ENCODE measurements at places on chromosomes 2 and 18. TPM values are rescaled to one million over a fixed set of nuclear protein-coding genes. Genes with fewer than 3 reads are reported as not detected.

GRCh38 chr2:69774984-69775982 lies 33.3 kb downstream of the ANXA4 start:
- no peak for DNase-seq

DNA sequence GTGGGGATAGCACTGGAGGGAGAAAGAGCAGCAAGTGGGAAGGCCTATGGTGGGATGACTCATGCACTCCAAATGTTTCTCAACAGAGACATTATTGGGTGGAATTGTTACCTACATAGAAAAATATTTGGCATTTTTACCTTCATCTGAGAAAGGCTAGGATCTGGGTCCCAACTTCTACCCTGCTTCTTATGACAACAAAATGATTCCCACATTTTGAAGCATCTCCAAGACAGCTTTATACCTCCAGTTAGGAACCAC lies 908.9 kb upstream of the GYPC start:
- no peak for DNase-seq

The VIT gene
- total RNA-seq, result 3.5 TPM

DNA sequence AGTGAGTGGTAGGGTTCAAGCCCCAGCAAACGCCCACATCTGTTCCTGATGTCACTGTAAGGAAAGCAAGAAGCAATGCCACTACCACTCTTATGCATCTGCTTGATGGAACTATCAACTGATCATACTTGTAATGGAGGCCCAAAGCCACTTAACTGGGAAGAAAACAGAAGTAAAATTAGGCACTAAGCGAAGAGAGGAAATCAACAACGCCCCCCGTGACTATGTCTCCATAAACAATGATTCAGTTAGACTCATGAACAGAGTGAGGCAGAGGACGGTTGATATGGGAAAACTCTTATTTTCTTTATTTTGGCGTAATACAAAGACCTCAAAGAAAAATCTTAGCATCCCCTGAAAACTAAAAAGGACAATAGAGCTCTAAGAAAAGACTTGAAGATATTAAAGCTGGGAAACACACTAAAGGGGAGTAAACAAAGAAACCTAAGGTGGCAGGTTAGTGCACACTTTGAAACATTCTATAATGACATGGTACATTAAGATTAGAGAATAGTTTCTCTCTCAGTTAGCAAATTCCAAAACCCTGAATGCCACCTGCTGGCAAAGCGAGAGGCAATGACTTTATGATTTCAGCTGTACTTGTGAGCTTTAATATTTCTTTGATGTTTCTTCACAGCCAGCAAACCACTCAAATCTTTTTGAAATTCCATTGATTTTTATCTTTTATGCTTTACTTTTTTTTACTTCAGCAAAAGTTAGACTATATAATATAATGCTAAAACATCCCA lies 86.5 kb downstream of the LRP2 start:
- DNase-seq, result no peak

DNA sequence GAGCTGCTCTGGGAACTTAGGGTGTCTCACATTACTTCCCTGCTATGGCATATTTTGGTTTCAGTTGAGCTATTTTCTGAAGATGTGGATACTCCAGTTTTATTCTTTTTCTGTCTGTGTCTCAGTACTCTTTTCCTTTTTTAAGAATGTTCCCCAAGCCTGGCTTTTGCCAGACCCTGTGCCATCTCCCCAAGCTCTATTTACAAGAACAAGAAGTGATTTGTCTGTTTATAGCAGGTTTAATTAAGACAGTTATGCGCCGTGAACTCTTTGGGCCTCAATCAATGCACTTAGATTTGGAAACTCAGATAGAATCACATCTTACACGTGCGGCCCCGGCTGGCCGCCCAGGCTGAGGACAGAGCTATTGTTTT lies 8.9 kb upstream of the SATB2 start:
- DNase-seq, result no peak

The RMDN2 gene
- total RNA-seq, result 22.8 TPM

- no peak for DNase-seq
Measured at GRCh38 chr2:207150284-207150683, 15.5 kb downstream of the KLF7 start.

- no peak for DNase-seq
Measured at GRCh38 chr2:109513230-109513629, 100.5 kb downstream of the SEPTIN10 start.

The TLX2 gene
- 1.6 TPM for total RNA-seq

The BMP10 gene
- total RNA-seq, result not detected

GRCh38 chr2:202400941-202401340 lies 24.8 kb downstream of the BMPR2 start:
- DNase-seq, result no peak

DNA sequence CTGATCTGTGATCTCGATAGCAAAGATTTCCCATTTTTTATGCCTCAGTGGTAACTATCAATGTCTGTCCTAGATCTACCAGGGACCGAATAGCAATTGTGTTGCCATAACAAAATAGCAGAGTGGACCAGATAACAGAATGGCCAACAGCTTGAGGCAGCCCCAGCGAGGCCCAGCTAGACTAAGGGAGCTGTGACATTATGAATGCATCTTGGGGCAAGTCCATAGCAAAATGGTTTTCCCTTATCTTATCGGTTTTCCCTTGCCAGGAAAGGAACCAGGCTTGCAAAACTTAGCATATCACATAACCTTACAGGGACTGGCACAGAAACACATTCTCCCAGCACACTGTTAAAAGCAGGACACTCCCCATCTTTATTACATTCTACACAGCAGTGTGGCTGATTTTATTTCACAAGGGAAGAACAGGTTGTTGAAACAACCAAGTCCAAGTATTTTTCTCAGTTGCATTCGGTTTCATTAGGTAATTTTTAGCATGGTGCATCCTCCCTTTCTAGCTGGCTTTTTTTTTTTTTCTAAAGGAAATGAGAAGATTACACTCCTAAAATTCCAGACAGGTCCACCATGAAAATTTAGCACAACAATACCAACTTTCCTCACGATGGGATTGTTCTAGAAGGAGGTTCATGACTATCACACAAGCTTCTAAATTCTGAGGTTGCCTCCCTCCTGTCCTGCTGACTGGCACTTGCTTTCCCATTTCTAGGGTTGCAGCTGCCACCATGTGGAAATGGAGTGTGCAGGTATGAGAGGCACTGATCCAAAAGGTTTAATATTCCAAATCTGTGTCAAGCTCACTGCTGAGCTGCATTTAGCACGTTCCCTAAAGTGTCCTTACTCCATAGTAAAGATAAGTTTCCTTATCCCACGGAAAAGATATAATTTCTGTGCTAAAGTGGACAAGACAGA lies 97.0 kb upstream of the SLC35G4 start:
- no peak for DNase-seq

- no peak for DNase-seq
Measured at GRCh38 chr2:37857575-37858399, 67.3 kb upstream of the RMDN2 start.

DNA sequence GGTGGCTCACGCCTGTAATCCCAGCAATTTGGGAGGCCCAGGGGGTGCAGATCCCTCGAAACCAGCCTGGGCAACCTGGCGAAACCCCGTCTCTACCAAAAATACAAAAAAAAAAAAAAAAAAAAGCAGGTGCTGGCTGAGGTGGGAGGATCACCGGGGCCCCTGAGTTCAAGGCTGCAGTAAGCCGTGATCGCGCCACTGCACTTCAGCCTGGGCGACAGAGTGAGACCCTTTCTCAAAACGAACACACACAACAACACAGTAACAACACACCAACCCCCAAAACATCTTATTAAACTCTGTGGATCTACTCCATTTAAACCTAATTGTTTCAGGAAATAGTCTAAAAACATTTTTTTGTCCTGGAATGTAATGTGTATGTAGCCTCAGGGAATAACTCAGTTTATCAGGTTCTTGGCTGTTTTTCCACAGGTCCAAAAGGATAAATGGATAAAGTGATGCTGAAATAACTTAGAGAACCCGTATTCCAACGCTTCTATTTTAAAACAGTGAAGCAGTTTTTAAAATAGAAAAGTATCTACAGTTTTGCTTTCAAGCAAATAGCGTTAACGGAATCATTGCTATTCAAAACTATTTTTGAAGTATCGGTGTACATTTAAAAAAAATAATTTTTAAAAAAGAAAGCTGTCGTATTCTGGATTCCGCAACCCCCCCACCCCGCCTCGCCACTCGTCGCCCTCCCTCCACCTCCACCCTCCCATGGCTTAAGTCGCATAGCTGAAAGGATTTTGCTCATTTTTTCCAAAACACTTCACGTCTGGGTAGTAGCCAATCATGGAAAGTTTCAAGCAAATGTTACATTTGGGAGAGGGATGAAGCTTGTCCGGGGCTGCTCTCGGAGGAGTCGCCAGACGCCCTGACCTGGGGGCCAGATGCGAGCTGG lies 895 bp upstream of the GLS start:
- no peak for DNase-seq

The HOXD3 gene
- total RNA-seq, result 6.0 TPM

- DNase-seq, result peak; percentile 39
Measured at GRCh38 chr2:35428548-35428947, 927.0 kb upstream of the CRIM1 start.

DNA sequence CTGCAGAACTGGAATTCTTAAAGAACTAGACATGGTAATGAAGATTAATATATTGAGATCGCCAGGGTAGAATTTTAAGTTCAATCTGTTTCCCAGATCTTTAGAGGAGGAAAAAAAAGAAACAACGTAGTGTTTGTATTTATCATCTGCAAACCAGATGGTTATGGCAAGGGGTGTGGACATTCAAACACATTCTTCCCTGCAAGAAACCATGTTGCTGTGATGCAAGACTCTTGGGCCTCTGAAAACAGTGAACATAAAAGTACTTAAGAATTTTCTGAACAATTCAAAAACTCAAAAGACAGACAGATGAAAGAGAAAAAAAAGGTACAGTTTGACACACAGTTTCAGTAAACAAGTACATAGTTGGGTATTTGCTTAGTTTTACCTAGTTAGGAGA lies 35.6 kb downstream of the COL5A2 start:
- no peak for DNase-seq

The EN1 gene
- not detected for total RNA-seq

- no peak for DNase-seq
Measured at GRCh38 chr2:18605115-18605514, 15.7 kb upstream of the NT5C1B start.

DNA sequence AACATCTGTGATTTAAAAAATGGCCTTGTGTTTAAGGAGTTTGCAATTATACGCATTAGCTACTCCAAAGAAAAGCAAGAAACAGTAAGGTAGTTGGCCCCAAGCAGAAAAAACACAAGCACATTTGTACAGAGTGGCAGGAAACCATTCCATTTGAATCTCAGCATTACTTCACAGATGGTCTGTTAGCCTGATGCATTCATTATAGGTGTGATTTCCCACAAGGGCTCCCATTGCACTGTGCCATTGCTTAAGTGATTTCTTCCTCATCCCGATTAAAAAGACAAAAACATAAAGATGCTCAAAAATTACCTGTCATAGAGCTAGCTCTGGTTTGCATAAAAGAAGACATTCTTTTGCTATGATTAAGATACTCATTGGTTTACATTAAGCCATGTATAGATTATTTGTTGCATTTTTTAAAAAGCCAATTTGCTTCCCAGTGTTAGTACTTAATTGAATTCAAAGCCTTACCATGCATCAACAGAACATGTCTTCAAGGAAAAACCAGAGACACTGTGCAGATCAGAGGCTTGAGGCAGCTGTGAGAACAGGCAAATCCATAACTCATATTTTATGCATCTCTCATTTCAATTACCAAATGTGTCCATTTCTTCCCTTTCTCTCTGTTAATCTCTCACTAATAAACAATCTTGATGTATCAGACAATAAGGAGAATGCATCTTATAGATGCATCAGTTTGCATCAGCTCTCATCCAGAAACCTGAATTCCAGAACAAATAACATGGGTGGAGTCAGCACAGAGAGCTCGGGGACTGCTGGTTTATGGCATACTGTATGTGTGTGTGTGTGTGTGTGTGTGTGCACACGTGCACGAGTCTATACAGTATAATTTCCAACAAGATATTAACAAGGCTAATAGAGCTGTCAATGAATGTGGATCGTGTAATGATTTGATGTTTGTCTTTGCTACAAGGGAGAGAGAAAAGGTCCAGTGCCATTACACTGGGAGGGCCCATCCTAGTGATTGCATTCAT lies 558.6 kb upstream of the HS6ST1 start:
- no peak for DNase-seq

The DNAJC5G gene
- total RNA-seq, result not detected

- DNase-seq, result no peak
Measured at GRCh38 chr2:113602869-113603466, 24.1 kb upstream of the RABL2A start.

DNA sequence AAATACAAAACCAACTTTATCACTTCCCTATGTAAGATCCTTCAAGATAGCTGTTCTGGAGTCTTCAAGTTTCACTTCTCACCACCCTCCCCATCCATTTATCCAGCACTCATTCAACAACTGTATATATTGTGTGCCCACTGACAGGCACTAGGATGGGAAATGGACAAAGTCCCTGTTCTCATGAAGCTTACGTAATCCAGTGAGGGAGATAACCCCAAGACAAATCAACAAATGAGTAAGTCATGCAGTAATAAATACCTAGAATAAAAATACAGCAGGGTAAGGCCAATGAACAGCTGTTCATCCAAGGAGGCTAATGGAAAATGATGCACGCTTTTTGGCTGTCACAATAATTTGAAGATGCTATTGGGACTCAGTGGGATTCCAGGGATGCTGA lies 133.8 kb downstream of the MEMO1 start:
- no peak for DNase-seq

- no peak for DNase-seq
Measured at GRCh38 chr2:2837746-2838547, 506.9 kb upstream of the MYT1L start.

The PSMA8 gene
- total RNA-seq, result not detected

The VIL1 gene
- 194 TPM for total RNA-seq

DNA sequence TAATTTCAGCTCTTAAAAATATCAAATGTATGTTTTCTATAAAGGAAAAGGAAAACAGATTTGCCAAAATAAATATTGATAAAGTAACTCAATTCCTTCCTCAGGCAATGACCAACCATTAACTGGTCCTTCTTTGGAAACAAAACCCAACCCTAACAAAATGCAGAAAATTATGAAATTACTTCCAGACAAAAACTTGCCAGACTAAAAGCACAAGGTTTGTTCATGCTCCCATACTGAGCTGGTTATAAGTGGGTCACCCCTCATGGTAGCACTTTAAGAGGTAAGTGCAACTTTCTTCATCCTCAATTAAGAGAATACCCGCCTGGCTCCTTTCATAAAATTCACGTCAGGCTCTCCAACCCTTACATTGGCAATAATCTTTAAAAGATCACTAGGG lies 31.1 kb upstream of the TTC32 start:
- no peak for DNase-seq

DNA sequence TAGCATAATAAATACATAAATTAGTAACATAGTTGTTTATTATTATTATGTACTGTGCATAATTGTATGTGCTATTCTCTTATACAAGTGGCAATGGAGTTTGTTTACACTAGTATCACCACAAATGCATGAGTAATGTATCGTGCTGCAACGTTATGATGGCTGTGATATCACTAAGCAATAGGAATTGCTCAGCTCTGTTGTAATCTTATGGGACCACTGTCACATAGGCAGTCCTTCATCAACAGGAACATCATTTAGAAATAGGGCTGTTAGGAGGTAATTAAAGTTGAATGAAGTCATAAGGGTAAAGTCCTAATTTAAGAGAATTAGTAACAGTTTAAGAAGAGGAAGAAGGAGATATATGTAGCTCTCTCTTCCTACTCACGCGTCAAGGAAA lies 33.8 kb downstream of the TEX51 start:
- DNase-seq, result no peak

The EVA1A gene
- 0.72 TPM for total RNA-seq

- DNase-seq, result no peak
Measured at GRCh38 chr18:13578400-13578799, 148.0 kb downstream of the FAM210A start.

The IRS1 gene
- 8.1 TPM for total RNA-seq

All from mucosa of descending colon (tissue), 3 donors.